Fibroblast of skin of abdomen (primary cell): ENCODE measurements at places on chromosomes 7 and 10.

DNA sequence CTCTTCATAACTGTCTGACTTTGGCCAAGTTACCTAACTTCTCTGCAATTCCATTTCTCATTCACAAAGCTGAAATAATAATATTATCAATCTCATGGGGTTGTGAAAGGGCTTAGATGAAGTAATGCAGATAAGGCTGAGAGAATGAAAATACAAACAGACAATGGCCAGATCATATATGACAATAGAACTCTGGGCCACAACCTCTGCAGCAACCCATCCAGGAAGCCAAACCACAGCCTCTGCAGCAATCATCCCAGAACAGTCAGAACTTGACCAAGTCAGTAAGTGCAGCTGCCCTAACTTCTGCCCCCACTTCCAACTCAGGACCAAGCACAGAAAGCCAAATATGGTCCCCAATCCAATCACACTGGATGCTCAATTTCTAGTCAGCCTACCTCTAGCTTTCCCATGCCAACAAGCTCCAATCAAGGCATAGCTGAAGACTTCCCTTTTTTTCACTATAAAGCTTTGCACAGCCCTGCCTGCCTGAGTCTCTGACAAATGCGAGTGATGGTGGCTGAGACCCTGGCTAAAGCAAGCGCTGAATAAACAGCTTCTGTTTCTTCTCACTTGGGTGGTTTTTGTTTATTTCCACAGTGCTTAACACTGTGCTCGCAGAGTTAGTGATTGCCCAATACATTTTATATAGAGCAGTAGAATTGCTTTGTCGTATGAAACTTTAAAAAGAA is 34.8 kb upstream of the TNPO3 start:
- DNase-seq, result no peak

- no peak for DNase-seq
These were observed 376.7 kb downstream of the GLRX3 start for GRCh38 chr10:130512936-130513335.

DNA sequence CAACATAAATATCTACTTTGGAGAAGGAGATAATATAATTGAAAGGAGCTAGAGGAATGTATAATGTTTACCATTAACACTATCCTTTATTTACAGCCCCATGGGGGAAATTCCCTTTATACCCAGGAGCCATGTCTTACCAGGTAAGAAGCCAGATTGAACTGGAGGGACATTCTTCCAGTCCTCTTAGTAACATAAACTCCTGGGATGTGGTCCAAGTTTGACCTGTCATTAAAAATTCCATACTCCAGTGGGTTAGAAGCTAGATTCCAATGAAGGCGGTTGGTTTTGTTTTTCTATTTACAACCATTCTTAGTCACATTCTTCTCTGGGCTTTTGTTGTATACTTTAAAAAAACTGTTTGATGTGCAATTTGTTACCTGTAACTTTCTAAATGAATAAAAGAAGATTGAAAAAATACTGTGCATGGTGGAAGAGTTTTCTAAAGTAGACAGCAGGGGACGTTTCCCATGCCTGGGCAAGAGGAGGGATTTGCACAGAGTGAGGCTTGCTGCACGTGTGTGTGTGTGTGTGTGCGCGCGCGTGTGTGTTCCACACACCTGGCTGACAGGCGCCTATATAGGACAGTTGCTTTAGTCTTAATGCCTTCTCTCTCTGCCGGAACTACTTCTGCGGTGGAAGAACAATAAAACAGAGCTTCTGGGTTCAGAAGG is 2.0 kb downstream of the PLCE1 start:
- DNase-seq, result peak; percentile 62

GRCh38 chr7:47100817-47101435 is 481.0 kb downstream of the TNS3 start:
- peak; percentile 63 for DNase-seq

- no peak for DNase-seq
These were observed 555.6 kb downstream of the GLRX3 start for GRCh38 chr10:130691776-130692175.

DNA sequence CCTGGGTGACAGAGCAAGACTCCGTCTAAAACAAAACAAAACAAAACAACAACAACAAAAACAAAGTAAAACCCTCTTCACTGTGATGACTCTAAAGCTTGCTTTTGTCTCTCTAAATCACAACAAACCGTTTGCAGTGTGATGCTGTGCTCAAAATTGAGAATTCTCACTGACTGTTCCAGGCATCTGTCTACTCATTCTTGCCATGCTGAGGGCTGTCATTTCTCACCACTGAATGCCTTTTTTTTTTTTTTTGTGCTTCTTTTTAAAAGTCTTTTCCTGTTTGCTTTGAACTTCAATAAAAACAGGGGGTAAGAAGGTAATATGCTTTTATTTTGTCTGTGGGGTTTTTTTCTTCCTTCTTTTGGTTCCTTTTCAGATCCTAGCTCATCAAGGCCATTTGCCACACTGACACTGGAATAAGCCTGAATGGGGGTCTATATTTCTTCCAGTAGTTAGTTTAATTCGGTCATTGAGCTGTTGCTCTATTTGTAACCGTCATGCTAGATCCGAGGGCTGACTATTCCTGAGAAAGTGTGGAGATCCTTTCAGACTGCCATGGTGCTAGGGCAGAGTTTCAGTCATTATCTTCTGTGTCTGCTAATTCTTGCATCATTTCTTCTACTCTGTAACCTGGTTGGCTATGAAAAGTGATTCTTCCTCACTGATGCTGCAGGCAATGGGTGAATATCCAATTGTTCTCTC is 10.6 kb downstream of the FAS start:
- no peak for DNase-seq

- no peak for DNase-seq
These were observed 5.3 kb downstream of the AGMO start for GRCh38 chr7:15556339-15557105.

DNA sequence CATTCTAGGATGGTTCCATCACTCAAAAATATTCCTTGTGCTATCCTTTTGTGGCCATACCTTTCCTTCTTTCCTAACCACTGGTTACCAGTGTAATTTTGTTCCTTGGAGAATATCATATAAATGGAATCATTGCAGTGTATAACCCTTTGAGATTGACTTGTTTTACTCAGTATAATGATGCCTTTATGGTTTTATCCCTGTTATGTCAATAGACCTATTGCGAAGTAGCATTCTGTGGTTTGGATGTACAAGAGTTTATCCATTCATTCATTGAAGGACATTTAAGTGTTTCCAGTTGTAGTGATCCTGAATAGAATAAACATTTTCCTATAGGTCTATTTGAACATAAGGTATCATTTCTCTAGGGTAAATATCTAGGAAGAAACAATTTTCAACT is 54.2 kb downstream of the RBM33 start:
- no peak for DNase-seq

- DNase-seq, result no peak
These were observed 170.9 kb downstream of the PARD3 start for GRCh38 chr10:34644224-34644623.

- DNase-seq, result no peak
These were observed 19.4 kb upstream of the GATA3 start for GRCh38 chr10:8035006-8035640.

GRCh38 chr7:137886281-137886680 is 39.5 kb upstream of the DGKI start:
- no peak for DNase-seq

DNA sequence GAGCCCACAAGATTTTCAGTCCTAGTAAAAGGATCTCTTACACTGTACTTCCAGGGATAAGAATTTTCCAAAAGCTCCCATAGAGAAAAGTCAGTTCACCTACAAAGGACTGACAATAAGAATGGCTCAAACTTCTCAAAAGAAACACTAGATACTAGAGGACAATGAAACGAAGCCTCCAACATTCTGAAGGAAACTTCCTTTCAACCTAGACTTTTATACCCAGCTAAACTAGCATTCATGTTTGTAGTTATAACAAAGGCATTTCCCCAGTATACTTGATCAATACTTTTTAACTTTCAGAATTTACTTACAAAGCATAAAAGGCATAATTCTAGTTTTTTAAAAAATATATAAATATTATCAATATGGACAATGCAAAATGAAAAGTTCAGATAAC is 41.0 kb upstream of the DNAAF5 start:
- DNase-seq, result no peak

DNA sequence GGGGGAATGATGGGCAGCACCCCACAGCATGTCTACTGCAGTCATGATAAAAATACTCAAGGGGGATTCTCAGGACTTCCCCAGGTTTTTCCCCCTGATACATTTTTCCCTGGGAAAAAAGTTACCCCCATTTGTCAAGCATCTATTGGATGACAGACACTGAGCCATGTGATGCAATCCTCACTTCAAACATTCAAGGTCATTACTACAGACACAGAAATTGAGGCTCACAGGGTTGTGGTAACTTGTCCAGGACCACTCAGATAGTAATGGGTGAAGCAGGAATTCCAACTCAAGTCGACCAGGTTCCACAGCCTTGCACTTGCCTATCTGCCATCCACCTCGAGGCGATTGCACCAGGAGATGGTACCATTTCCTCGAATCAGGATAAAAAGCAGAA is 31.7 kb downstream of the PPP1R3C start:
- DNase-seq, result no peak

GRCh38 chr7:102439963-102440795 is 6.8 kb downstream of the ORAI2 start:
- peak; percentile 78 for DNase-seq

- no peak for DNase-seq
These were observed 510.0 kb downstream of the ANKRD7 start for GRCh38 chr7:118734541-118734940.

- DNase-seq, result no peak
These were observed 80.9 kb upstream of the ZNF800 start for GRCh38 chr7:127473409-127473808.

GRCh38 chr7:46933596-46933995 is 648.3 kb downstream of the TNS3 start:
- peak; percentile 44 for DNase-seq

DNA sequence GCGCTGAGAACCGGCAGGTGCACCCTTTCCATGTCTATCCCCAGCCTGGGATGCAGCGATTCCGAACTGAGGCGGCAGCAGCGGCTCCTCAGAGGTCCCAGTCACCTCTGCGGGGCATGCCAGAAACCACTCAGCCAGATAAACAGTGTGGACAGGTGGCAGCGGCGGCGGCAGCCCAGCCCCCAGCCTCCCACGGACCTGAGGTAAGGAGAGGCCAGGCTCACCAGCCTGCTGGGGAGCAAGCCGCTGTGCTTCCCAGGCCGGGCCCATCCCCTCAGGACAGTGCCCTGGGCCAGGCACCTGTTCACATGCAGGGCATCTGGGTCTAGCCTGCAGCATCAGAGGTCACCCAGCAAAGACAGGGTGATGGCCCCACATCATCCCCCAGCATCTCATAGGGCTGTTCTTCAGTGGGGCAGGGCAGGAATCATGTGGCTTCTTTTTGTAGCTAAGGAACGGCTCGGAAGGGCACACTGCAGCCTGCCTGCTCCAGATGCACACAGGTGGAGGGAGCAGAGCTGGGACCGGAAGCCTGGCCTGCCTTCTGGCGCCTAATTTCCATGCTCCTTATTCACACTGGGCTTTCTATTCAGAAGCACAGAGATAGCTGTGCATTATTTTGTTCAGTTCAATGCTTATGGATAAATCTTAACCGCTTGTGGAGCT is 18.9 kb downstream of the BAG3 start:
- DNase-seq, result no peak

- DNase-seq, result no peak
These were observed 461 bp upstream of the ETV1 start for GRCh38 chr7:13989949-13990305.

- no peak for DNase-seq
These were observed 12.6 kb downstream of the PDAP1 start for GRCh38 chr7:99395616-99396327.

DNA sequence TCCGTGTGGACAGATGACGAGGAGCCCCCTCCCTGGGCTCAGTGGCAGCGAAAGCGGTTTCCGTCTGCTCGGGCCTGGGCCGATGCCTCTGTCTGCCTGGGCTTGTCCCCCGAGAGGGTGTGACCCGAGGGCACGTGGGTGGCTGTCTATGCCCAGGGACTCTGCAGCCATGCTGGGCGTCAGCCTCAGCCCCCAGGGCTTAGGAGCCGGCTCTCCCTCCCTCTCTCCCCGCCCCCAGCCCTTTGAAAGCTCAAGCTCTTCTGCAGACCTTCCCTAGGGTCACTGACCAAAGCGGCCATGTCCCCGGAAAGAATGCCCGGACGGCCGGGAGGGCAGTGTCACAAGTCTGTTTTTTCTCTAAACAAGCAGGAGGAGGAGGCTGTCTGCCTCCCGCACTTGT is 7.1 kb downstream of the MICALL2 start:
- DNase-seq, result no peak

DNA sequence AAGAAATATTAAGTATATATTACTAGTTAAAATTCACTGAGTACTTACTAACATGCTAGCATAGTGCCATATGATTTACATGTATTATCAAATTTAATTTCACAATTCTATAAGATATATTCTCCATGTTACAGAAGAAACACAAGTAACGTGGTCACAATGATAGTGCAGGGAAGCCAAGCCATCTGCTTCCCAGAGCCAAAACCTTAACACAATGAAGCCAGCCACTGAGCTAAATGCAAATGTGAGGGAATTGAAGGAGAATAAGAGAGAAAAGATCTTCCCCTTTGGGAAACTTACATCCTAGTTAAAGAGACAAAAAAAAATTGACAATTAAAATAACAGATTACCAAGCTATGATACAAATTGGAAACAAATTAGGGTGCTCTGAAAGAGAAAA is 63.6 kb downstream of the ELAPOR2 start:
- no peak for DNase-seq

DNA sequence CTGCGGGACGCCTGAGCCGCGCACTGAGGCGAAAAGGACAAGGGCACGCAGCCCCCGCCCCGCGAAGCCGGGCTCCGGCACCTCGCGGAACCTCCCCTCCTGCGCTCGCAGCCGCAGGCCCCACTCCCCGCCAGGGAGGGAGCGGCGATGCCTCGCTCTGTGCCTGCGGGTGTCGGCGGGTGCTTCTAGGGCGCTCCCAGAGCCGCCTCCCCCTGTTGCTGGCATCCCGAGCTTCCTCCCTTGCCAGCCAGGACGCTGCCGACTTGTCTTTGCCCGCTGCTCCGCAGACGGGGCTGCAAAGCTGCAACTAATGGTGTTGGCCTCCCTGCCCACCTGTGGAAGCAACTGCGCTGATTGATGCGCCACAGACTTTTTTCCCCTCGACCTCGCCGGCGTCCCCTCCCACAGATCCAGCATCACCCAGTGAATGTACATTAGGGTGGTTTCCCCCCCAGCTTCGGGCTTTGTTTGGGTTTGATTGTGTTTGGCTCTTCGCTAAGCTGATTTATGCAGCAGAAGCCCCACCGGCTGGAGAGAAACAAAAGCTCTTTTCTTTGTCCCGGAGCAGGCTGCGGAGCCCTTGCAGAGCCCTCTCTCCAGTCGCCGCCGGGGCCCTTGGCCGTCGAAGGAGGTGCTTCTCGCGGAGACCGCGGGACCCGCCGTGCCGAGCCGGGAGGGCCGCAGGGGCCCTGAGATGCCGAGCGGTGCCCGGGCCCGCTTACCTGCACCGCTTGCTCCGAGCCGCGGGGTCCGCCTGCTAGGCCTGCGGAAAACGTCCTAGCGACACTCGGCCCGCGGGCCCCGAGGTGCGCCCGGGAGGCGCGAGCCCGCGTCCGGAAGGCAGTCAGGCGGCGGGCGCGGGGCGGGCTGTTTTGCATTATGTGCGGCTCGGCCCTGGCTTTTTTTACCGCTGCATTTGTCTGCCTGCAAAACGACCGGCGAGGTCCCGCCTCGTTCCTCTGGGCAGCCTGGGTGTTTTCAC is 519 bp downstream of the ITGB8 start:
- peak; percentile 32 for DNase-seq
